ENCODE measurements at places on chromosomes 12 and 14.
A peak's percentile ranks its signal among the peaks of the same experiment; 100 is the strongest.

GRCh38 chr12:31560516-31560915, 30.4 kb downstream of the DENND5B start:
- no peak for DNase-seq

DNA sequence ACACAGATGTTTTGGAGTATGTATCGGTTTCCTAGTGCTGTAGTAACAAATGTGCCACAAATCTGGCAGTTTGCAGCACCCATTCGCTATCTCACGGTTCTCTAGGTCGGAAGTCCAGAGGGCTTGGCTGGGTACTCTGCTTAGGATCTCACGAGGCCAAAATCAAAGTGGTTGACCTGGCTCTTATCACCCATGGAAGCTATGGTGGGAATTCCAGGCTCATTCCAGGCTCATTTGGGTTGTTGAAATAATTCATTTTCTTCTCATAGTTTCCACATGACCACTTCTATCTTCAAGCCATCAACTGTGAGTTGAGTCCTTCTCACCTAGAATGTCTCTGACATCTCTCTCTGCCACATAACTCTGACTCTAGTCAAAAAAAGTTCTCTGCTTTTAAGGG, 431.0 kb upstream of the TMPO start:
- DNase-seq: no peak

DNA sequence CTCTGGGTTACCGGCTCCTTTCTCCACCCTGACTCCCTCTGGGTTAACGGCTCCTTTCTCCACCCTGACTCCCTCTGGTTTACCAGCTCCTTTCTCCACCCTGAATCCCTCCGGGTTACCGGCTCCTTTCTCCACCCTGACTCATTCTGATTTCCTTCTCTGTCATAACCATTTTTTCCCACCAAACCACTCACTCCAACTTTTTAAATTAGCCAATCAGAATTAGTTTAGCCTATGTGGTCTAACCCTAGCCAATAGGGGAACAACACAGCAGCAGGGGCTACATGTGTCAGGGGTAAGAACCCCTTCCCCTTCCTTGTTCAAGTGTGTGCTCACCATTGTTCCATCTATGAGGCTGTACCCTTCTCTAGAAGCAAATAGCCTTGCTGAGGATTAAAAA, 98.4 kb upstream of the RBM19 start:
- DNase-seq: no peak

DNA sequence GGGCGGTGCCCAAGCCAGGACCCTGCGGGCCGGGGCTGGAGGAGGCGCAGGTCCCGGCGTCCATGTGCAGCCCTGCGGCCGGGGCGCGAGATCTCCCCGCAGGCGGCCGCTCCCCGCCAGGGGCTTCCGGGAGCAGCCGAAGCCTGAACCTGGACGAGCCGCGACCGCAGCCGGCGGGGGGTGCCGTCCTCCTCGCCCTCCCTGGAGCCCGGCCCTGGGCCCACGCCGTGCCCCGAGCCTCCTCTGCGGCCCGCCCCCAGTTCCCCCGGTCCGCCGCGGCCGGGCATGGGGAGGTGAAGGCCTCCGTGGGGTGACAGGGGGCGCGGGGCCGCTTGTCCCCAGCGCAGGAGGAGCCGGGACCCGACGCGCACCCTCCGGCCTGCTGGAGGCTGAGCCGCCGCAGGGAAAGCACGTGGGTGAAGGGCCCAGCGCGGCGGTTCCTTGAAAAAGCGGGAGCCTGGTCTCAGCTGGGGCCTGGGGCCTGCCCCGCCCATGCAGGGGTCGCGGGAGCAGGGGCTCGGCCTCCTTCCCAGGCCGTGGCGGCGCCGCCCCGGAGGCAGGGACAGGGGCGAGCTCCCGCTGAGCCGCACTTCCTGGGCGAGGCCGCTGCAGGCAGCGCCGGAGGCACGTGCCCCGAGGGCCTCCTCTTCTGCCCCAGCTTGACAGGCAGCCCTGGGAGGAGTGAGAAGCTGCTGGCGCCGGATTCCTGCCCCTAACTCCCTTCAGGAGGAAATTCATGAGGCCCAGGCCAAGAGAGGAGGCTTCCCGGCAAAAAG, 55.6 kb upstream of the PPP2R5C start:
- peak; percentile 26 for DNase-seq

GRCh38 chr12:97132270-97132669, 225.2 kb downstream of the NEDD1 start:
- DNase-seq: no peak

DNA sequence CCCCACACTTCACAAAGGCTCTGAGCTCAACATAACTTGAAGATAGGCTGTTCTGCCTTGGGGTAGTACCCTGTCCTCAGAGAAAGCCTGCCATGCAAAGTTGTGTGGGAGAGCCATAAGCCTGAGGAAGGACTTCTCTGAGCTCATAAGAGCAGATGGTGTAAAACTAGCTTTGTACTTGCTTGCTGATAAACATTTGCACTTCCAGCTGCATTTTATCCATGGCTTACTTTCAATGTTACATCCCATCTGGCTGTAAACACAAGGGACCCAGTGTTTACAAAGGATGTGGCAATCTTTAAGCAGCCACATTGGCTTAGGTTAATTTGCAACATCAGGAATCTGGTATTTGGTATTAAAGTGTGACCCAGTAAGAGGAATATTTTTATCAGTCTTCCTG, 258.1 kb downstream of the IPO8 start:
- peak; percentile 54 for DNase-seq

DNA sequence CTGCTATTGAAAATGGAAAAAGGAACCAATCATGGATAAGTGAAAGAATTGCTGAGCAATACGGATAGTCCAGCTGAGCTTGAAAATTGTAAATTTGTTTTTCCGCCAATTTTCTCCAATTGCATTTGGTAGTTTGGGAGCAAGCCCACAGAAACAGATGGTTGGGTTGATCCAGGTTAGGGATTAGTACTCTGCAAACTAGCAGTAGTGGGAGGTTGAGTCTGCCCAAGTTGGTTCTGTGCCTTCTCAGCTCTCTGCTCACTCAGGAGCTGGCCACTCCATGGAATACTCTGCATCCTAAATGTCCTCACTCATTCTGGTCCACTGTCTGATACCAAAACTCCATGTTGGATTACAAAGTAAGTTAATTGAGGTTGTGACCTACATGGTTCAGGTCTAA, 361.1 kb upstream of the ATP2B1 start:
- DNase-seq: no peak
